ENCODE measurements at places on chromosomes 11 and 22.

DNA sequence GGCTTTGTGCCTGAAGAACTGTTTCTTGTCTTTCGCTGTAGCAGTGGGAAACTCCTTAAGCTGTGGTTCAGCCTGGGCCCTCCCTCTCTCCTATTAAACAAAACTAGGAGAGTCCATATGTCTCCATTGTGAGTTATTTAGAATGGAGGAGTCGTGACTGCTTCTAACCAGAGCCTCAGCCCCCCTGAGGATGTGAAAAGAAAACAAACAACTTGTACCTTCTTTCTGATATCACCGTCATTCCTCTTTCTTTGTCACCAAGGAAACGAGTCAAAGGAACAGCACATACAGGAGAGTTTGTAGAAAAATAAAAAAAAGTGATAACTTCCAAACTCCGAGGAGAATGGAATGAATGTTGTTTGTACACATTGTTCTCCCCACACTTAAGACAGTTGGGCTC lies 11.6 kb upstream of the EXT2 start:
- DNase-seq = no peak

- no peak for DNase-seq
Measured at GRCh38 chr11:26330262-26330661, 1.7 kb upstream of the ANO3 start.

DNA sequence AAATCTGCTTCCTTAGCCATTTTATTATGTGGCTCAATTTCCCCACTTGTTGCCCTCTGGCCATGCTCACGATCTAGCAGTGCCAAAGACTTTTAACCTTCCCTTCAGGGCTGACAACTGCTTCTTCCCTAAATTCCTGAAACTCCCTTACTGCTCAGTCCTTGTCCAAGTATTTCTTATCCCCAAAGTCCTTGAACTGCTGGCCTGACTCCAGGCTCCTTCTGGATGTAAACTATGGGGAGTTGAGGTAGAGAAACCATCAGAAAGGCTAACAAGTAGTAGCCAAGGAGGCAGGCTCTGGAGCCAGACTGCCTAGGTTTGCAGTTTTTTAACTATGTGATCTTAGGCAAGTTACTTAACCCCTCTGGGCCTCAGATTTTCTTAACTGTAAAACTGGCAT lies 258.7 kb upstream of the CCDC90B start:
- no peak for DNase-seq

GRCh38 chr11:44746894-44747293 lies 20.1 kb downstream of the TSPAN18 start:
- no peak for DNase-seq

DNA sequence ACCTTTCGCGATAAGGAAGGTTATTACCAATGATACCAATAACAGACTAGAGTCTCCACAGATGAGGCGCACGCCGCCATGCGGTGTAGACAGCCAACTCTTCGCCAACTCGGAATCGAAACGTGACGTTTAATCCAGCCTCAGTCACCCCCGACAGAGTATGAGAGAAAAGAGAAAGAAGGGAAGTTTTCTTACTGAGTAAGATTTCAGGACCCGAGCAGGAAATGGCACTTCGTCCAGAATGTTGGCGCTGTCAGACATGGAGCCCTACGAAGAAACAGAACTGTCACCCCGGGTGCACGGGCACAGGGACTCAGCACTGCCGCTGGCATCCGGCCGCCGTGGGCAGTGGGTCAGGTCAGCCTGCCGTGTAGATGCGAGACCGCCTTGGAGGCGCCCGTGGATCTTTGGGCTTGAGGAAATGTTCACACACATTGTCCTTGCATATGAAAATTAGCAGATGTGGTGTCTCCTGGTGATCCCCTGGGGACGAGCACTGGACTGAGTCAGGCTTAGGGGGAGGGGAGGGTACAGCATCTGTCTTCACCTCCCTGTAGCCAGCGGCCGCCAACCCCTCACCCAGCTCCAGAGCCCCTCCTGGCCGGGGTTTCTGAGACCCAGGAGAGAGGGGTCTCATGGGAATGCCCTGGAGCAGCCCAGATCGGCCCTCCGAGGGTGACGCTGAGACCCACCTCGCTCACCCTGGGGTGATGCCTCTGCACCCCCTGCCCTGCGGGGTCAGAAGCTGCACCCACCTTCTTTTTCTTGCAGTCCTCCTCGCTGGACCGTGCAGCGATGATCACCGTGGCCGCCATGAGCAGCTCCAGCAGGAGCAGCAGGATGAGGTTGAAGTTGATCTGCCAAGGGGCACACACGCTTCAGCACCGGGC lies 8.3 kb downstream of the MLC1 start:
- DNase-seq = no peak

DNA sequence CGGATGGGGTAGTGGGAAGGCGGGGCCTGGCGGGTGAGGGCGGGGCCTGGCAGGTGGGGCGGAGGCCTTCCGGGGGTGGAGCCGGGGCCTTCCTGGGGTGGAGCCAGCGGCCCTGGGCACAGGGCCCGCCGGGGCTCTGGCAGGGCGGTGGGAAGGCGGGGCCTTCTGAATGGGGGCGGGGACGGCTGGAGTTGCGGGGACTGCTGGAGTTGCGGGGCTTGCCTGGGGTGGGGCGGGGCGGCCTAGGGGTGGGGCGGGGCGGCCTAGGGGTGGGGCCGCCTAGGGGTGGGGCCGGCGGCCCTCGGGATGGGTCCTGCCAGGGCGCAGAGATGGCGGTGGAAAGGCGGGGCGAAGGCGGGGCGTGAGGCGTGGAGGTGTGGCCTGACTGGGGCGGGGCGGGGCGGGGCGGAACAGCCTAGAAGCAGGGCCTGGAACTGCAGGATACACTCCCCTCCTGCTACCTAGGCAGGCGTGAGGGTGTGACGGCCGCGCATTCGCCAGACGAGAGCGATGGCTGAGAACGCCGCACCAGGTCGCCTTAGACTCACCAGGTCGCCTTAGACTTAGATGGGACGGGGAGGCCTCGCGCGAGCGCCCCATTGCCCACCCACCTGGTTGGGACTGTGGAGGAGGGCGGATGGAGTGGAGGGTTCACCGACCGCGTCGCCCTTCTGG lies 19.3 kb downstream of the RRP7A start:
- peak; percentile 18 for DNase-seq

DNA sequence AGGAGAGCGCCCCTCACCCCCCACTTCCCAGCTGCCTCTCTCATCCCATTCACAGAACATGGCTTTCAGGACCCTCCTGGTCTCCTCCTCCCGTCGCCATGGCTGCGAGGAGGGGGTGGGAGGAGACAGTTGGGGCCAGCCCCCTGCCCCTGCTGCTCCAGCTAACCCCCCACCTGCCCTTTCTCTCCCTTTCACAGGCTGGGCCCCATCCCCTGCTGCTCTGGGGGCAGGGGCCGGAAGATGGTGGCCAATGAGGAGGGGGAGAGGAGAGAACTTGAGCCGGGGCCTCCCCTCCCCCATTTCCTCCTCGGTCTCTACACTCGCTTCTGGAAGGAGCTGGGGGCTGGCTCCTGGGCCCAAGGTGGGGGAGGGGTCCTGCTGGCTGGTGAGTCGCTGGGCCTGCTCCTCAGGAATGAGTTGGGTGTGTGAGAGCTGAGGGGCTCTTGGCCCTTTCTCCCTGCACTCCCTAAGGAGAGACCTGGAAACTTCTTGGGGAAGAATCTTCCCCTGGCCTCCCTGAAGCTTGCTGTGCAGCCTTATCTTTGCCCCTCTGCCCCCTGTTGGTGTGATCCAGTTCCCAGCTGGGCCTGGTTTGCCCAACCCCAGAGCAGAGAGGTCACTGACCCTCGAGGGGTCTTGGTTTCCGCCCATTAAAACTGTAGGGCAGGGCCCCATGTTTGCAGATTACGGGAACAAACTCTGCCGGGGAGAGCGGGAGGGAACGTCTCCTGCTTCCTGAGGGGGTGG lies 10.2 kb downstream of the YPEL4 start:
- peak; percentile 32 for DNase-seq

DNA sequence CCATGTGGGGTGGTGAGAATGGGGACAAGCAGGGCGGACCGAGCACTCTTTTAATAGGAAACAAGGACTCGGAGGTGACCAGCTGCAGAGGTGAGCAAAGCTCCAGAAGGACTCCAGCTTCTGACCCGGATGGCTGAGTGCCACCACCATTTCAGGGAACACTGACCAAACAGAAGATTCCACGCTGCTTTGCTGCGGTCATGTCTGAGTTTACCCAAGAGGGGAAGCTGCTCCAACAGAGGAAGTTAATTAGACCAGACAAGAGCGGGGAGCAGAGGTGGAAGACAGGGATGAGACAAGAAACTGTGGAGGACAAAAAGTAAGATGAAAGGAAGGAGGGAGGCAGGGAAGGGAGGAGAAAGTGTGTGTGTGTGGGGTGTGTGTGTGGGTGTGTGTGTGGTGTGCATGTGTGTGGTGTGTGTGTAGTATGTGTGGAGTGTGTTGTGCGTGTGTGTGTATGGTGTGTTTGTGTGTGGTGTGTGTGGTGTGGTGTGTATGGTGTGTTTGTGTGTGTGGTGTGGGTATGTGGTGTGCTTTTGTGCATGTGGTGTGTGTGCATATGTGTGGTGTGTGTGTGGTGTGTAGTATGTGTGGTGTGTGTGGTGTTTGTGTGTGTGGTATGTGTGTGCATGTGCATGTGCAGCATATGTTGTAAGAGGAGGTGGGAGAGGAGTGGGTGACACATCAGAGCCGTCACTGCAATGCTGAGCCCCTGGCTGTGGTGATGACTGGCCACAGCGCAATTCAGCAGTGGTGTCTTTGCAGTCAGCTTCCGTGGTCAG lies 82.2 kb upstream of the AKIP1 start:
- peak; percentile 59 for DNase-seq

Data from myocyte (in vitro differentiated cells).